Kidney (tissue), 22 donors: ENCODE measurements at places on chromosomes 16 and 17. TPM values are rescaled to one million over a fixed set of nuclear protein-coding genes. Genes with fewer than 3 reads are reported as not detected.

GRCh38 chr16:49534901-49535610 is 161.5 kb downstream of the C16orf78 start:
- DNase-seq: no peak
- H3K27me3 ChIP-seq: no peaks in the 10 kb centered on the region
- H3K4me3 ChIP-seq: no peak overlapping the region
- H3K36me3 ChIP-seq: no peaks in the 10 kb centered on the region
- H3K4me1 ChIP-seq: peaks cover 5% of the 10 kb centered on the region
- H3K27ac ChIP-seq: no peak overlapping the region

DNA sequence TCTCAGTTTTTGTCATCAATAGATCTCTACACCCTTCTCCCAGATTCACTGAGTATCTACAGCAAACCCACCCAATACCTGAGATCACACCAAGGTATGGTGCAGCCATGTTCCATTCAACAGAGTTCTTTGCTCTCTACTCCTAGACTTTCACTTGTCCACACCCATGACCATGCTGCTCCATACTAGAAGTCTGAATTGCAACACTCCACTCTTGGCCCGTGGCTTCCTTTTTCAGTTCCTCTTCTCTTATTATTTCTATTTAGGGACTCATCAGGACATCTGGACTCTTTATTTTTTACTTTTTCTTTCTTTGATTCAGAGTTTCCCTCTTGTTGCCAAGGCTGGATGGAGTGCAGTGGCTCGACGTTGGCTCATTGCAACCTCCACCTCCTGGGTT is 37.1 kb downstream of the YWHAE start:
- H3K36me3 ChIP-seq: peaks cover 16% of the 10 kb centered on the region
- no peak for DNase-seq
- no peak overlapping the region for H3K4me3 ChIP-seq
- H3K4me1 ChIP-seq: peaks cover 2% of the 10 kb centered on the region
- no peak overlapping the region for H3K27ac ChIP-seq

Gene RAB37
- 5.6 TPM for total RNA-seq

DNA sequence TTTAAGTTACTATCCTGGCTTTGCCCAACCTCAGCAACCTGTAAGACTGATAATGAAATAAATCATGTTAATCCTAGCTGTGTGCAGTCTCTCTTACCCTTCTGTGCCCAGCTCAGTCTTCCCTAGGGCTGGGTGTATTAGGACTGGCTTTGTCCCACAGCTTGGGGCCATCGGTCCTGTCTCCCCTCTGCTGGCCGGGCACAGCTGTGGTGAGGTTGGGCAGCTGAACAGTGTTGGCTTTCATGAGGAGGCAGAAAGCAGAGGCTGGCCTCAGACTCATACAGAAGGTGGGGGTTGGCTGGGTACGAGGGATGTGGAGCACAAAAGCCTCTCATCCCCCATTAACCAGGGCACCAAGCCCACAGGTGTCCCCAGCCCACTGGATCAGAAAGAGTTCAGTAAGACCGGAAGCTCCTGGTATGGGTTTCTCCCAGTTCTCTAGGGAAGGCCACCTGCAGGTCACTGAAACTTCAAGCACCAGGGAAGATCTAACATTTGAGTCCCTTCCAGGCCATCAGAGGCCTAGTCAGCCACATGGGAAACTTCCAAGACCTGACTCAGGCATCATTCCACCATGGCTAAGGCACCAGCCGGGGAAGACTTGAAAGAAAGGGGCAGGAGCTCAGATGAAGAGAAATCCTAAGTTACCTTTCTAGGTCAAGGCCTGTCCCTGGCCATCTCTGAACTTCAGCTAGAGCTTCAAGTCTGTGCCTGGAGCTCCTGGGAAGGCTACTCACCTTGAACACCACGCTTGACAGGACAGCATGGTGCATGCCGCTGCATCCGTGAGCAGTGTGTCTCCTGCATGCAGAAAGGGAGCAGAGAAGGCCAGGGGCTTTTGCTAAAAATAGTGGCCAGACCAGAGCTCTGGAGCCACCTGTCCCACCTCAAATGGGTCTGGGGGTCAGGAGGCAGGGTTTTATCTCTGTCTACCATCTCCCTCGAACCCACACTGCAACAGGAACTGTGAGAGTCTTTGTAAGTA is 8.8 kb downstream of the CNP start:
- H3K27me3 ChIP-seq: no peaks in the 10 kb centered on the region
- peaks cover 33% of the 10 kb centered on the region for H3K36me3 ChIP-seq
- peaks cover 50% of the 10 kb centered on the region for H3K4me1 ChIP-seq
- no peak for DNase-seq
- H3K4me3 ChIP-seq: no peak overlapping the region

Gene SULT1A4
- 18.8 TPM for total RNA-seq

DNA sequence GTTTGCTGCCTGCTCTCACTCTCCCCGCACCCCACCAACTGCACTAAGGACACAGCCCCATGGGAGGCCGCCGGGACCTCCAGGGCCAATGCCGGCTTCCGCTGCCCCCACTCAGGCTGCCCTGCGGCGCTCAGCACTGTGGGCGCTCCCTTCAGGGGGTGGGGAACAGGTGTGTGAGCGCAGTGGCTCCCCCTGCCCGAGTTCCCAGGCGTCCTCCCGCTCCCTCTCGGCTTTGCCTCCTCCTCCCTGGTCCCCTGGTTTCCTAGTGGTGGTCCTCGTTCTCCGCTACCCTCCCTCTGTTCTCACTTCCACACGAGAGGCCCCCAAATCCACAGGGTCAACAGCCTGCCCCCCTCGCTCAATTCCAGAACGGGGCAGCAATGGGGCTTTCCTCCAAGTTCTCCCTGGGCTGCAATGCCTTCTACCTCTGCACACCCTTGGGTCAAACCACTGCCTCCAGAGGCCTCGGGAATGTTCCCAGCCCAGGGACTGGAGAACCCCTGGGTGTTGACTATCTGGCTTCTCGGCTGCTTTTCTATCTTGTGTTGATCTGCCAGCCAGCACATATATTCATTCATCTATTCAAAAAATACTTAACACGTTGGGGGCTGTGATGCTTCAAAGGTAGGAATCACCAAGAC is 9.9 kb downstream of the FOXJ1 start:
- no peak overlapping the region for H3K27ac ChIP-seq
- no peaks in the 10 kb centered on the region for H3K36me3 ChIP-seq
- H3K4me1 ChIP-seq: peaks cover 4% of the 10 kb centered on the region
- peaks cover 4% of the 10 kb centered on the region for H3K27me3 ChIP-seq
- H3K4me3 ChIP-seq: no peak overlapping the region

DNA sequence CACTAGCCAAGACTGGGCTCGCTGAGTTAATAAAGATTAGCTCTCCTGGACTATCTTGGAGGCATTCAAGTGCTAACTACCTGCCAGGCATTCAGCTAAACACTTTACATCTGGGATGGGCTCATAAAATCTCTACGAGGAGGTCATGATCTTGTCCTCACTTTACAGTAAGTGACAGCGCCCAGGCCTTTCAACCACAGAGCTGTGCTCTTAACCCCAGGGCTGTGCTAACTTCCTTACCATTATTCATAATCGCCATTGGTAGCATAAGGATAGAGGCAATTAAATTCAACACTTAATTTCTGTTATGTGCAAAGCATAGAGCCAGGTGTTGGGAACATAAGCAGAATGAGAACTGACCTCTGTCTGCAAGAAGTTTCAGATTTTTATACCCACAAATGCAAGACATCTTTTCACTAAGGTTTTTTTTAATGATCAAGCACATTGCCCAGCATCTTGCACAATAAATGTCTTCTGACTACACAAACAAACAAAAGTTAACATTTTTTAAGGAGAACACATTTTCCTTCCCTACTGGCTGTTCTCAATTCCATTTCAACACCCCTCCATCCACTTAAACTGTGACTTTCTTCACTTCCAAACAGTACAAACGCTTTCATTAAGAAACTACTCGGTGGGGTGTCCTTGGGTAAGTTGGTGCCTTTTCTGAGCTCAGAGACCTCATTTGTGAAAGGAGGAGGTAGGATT is 172.3 kb downstream of the C16orf78 start:
- H3K4me3 ChIP-seq: no peak overlapping the region
- H3K4me1 ChIP-seq: no peaks in the 10 kb centered on the region
- no peak overlapping the region for H3K27ac ChIP-seq
- no peak for DNase-seq

DNA sequence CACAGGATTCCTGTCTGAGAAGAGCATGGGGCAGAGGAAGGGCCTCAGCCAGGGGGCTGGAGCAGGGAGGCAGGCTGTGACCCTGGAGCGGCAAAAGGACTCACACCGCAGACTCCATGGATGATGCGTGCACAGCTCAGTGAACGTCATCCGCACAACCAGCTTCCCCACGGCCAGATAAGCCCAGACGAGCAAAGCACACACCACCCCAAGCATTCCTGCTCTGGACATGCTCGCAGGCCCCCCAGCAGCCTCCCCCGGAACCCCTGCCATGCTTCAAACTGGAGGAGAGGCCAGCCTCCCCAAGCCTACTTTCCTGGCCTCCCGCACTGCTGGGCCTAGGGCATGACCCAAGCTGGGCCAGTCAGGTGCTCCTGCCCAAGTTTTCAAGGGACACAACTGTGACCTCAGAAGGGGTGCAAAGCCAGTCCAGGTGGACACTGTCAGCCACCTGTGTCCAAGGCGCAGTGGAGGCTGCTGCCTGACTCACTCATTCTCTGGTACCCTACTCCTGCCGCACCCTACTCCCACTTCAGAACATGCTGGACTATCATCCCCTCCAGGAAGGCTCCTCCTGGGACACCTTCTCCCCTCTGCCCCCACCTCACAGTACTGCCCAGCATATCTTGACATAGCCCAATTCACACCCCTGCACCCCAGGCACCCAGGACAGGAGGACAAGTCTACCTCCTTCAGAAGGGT is 4.8 kb downstream of the BCAR1 start:
- no peaks in the 10 kb centered on the region for H3K36me3 ChIP-seq
- H3K4me1 ChIP-seq: no peaks in the 10 kb centered on the region
- no peak for DNase-seq
- peak overlapping the region; percentile 93 for H3K27ac ChIP-seq

Gene CAPN15
- 52.9 TPM for total RNA-seq

Gene CACNG5
- not detected for total RNA-seq

Gene CFAP52
- 1.7 TPM for total RNA-seq

Gene FAHD1
- total RNA-seq: 36.4 TPM

DNA sequence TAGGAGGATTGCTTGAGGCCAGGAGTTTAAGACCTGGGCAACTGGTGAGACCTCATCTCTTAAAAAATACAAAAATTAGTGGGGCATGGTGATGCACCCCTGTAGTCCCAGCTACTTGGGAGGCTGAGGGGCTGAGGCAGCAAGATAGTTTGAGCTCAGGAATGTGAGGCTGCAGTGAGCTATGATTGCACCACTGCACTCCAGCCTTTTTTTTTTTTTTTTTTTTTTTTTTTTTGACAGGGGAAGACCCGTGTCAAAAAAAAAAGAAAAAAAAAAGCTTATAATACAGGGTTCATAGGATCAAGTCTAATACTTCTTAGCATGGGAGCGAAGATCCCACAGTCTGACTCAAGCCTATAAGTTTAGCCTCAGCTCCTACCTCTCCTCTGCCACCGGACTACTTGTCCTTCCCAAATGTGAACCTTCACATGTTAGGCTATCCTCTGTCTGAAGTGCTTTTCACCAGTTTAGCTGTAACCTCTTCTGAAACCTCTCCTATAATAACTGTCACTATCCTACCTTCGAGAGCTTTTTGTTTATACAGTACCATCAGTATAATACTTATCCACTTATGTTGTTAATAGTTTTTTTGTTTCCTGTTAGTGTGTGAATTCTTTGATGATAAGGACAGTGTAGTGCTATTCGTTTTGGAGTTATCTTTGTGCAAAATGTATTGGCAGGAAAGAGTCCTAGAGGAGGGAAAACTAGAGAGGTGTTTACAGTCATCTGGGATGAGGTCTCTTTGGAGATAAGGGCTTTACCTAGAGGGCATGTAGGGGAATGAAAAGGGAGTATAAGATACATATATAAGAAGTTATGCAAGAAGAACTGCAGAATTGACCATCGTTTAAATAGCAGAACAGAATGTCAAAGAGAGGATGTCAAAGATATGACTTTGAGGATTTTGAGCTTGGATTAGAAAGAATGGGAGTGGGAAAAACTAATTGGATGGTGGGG is 15.5 kb downstream of the CPD start:
- DNase-seq: no peak
- H3K4me1 ChIP-seq: no peaks in the 10 kb centered on the region
- no peaks in the 10 kb centered on the region for H3K27me3 ChIP-seq
- no peak overlapping the region for H3K27ac ChIP-seq
- H3K36me3 ChIP-seq: no peaks in the 10 kb centered on the region

Gene POLDIP2
- total RNA-seq: 84.9 TPM
